ENCODE measurements at places on chromosomes 4 and X.

DNA sequence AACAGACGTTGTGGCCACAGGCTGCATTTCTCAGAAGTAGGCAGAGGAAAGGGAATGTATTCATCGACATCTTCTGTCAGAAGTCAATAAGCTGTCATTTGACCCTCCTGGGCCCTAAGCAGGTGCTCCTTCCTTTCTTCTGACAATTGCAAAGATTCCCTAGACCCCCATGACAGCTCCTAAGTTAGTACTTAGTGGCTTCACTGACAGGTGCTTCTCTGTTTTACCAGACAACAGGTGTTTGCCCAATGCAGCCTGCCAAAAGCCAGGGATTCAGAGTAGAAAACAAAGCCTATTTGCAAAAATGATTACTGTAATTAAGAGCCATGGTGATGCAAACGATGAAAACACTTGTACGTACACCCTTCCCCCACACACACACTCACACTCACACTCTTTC, 7.5 kb upstream of the FGF5 start:
- H3K27ac ChIP-seq: no peak overlapping the region
- DNase-seq: no peak
- no peaks in the 10 kb centered on the region for H3K4me1 ChIP-seq
- no peak overlapping the region for H3K4me3 ChIP-seq
- H3K36me3 ChIP-seq: no peaks in the 10 kb centered on the region

DNA sequence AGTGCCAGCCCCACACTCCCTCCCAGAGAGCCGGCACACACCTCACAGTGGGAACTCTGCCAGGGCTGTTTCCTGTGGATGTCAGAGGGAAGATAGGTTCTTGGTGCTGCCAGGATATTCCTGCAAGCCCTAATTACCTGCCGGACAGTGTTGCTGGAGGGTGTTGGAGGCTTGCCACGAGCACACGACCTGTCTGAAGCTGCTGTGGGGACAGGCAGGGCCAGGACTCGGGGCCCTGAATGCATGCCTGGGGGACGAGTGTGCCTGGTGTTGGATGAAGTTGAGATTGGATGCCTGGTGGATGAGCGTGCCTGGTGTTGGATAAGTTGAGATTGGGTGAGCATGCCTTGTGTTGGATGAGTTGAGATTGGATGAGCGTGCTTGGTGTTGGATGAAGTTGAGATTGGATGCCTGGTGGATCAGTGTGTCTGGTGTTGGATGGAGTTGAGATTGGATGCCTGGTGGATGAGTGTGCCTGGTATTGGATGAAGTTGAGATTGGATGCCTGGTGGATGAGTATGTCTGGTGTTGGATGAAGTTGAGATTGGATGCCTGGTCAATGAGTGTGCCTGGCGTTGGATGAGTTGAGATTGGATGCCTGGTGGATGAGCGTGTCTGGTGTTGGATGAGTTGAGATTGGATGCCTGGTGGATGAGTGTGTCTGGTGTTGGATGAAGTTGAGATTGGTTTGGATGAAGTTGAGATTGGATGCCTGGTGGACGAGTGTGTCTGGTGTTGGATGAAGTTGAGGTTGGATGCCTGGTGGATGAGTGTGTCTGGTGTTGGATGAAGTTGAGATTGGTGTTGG, 23.2 kb upstream of the UVSSA start:
- H3K27me3 ChIP-seq: no peaks in the 10 kb centered on the region
- peaks cover 13% of the 10 kb centered on the region for H3K36me3 ChIP-seq
- no peak overlapping the region for H3K27ac ChIP-seq

GRCh38 chrX:132776486-132777210, 181.8 kb downstream of the HS6ST2 start:
- no peak overlapping the region for H3K4me3 ChIP-seq
- H3K36me3 ChIP-seq: no peaks in the 10 kb centered on the region
- no peak for DNase-seq
- H3K27ac ChIP-seq: no peak overlapping the region
- H3K27me3 ChIP-seq: no peaks in the 10 kb centered on the region
- H3K4me1 ChIP-seq: no peaks in the 10 kb centered on the region

DNA sequence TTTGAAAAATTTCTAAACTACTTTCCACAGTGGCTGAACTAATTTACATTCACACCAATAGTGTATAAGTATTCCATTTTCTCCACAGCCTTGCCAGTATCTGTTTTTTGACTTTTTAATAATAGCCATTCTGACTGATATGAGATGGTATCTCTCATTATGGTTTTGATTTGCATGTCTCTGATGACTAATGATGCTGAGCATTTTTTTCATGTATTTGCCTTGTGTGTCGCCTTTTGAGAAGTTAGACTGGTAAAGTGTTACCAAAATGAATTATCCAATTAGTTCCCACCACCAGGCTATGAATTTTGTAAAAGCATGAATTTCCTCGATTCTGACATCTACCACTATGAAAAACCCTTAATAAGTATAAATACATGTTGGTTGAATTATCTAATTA, 242.2 kb upstream of the GK2 start:
- H3K27ac ChIP-seq: no peak overlapping the region
- no peak overlapping the region for H3K4me3 ChIP-seq
- H3K27me3 ChIP-seq: no peaks in the 10 kb centered on the region

GRCh38 chr4:33998291-33998690, 2246.0 kb downstream of the ARAP2 start:
- no peak overlapping the region for H3K4me3 ChIP-seq
- no peaks in the 10 kb centered on the region for H3K36me3 ChIP-seq
- no peak overlapping the region for H3K27ac ChIP-seq
- H3K27me3 ChIP-seq: no peaks in the 10 kb centered on the region
- no peak for DNase-seq
- no peaks in the 10 kb centered on the region for H3K4me1 ChIP-seq

GRCh38 chr4:6085028-6085690, 66.9 kb upstream of the C4orf50 start:
- DNase-seq: no peak
- no peaks in the 10 kb centered on the region for H3K36me3 ChIP-seq
- H3K4me1 ChIP-seq: no peaks in the 10 kb centered on the region
- H3K27me3 ChIP-seq: no peaks in the 10 kb centered on the region
- H3K27ac ChIP-seq: no peak overlapping the region

GRCh38 chrX:10381193-10381592, 224.4 kb downstream of the CLCN4 start:
- no peak overlapping the region for H3K4me3 ChIP-seq
- no peaks in the 10 kb centered on the region for H3K4me1 ChIP-seq
- H3K27me3 ChIP-seq: no peaks in the 10 kb centered on the region
- no peaks in the 10 kb centered on the region for H3K36me3 ChIP-seq
- no peak for DNase-seq

DNA sequence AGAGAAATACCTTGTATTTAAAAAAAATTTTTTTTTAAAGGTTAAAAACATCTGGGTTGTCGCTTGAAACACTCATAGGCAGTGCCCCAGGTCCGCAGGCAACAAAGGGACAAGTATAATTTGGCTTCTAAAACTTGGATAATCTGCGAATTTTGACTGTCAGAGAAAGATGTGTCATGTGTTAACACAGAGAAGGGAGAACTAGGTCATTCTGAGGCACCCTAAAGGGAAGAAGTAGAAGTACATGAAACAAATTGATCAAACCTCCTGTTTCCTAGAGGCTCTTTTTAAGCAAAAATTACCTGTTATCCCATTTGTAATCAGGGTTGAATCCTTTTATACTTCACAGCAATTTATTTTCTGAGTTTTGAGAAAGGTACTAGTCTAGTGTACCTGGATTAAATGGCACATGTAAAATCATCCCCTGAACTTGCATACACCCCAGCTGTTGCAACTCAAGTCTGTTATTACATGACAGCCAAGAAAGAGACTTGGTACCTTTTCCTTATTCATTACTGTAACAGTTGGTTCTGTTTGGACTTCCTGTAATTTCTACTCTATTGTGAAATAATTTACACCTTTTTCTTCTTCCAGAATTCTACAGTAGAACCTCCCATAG, 1.7 kb downstream of the SRD5A3 start:
- H3K4me3 ChIP-seq: no peak overlapping the region
- H3K27ac ChIP-seq: peak overlapping the region; percentile 90
- no peak for DNase-seq
- no peaks in the 10 kb centered on the region for H3K36me3 ChIP-seq
- H3K27me3 ChIP-seq: no peaks in the 10 kb centered on the region

- no peaks in the 10 kb centered on the region for H3K27me3 ChIP-seq
- DNase-seq: no peak
- H3K36me3 ChIP-seq: peaks cover 9% of the 10 kb centered on the region
Measured at GRCh38 chr4:145153904-145154298, 26.5 kb downstream of the OTUD4 start.

DNA sequence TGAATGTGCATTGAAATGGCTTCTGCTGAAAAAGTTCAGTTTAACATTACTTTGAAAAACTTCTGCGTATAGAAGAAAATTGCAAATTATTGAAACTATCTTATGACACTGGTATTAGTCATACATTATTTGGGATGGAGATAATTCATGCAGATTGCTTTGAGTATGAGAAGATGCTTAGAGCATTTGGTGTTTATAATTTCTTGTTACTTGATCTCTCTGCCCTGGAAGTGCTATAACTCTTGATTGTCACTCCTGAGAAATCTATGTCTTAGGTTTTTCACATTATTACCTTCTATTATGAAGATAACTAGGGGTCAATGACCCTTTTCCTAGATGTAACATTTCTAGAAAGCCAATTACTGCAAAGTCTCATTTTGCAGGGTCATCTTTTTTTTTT, 36.4 kb downstream of the TMEM131L start:
- no peak for DNase-seq
- H3K4me3 ChIP-seq: no peak overlapping the region
- H3K4me1 ChIP-seq: peaks cover 22% of the 10 kb centered on the region

GRCh38 chr4:154960476-154960875, 179.4 kb downstream of the RBM46 start:
- no peaks in the 10 kb centered on the region for H3K4me1 ChIP-seq
- H3K27me3 ChIP-seq: no peaks in the 10 kb centered on the region
- no peak for DNase-seq
- no peak overlapping the region for H3K4me3 ChIP-seq
- no peak overlapping the region for H3K27ac ChIP-seq

DNA sequence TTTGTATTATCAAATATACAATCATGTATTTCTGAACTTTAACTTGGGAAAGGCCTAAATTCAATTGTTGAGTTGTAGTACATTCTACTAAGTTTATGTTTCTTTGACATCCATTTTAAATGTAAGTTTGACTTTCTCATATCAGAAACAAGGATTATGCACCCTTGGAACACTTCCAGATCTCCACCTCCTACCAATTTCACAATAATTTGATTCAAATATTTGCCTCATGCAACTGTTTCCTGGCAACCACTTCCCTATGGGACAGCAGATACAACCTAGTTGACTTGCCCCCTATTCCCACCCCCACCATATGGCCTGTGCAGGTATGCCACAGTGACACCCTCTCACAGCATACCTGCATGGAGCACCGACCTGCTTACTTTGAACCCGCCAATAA, 506.4 kb upstream of the PABPC4L start:
- H3K27ac ChIP-seq: no peak overlapping the region
- H3K36me3 ChIP-seq: no peaks in the 10 kb centered on the region

- no peaks in the 10 kb centered on the region for H3K4me1 ChIP-seq
- DNase-seq: peak; percentile 60
- H3K27me3 ChIP-seq: no peaks in the 10 kb centered on the region
- H3K4me3 ChIP-seq: peak overlapping the region; percentile 94
- H3K27ac ChIP-seq: peak overlapping the region; percentile 99
- no peaks in the 10 kb centered on the region for H3K36me3 ChIP-seq
Measured at GRCh38 chrX:41085878-41086626, 807 bp downstream of the USP9X start.

DNA sequence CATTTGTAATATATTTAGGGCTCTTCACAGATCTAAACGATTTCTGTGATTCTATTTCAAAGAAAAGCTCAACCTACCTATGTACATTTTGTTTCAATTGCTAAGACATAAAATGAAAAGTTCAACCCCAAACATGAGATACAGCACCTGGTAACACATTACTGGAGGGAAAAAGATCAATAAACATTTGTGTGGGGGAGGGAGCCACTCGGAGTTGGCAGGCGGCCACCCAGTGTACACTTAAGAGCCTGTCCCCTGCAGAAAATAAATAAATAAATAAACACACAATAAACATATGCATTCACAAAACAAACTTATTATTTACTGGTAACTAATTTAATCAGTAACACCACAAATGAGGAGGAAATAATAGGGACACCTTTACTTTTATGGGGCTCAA, 19.3 kb downstream of the PRSS48 start:
- no peak overlapping the region for H3K4me3 ChIP-seq
- H3K27ac ChIP-seq: no peak overlapping the region
- DNase-seq: no peak
- peaks cover 7% of the 10 kb centered on the region for H3K4me1 ChIP-seq
- no peaks in the 10 kb centered on the region for H3K36me3 ChIP-seq

DNA sequence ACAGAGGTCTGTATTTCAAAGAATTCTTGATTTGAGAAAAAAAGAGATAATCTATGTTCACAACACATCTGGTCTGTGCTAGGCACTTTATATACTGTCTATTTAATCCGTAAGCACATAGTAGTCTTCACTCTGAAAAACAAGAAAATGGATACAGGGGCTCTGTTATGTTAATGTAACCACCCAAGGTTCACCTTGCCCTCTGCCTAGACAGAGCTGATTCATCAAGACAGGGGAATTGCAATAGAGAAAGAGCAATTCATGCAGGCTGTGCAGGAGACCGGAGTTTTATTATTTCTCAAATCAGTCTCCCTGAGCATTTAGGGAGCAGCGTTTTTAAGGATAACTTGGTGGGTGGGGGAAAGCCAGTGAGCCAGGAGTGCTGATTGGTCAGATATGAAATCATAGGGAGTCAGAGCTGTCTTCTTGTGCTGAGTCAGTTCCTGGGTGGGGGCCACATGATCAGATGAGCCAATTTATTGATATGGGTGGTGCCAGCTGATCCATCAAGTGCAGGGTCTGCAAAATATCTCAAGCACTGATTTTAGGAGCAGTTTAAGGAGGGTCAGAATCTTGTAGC, 92.9 kb upstream of the TNIP3 start:
- H3K27me3 ChIP-seq: no peaks in the 10 kb centered on the region
- no peaks in the 10 kb centered on the region for H3K36me3 ChIP-seq
- no peak overlapping the region for H3K4me3 ChIP-seq
- no peaks in the 10 kb centered on the region for H3K4me1 ChIP-seq
- H3K27ac ChIP-seq: no peak overlapping the region

GRCh38 chrX:68079961-68080360, 353.3 kb downstream of the OPHN1 start:
- H3K4me3 ChIP-seq: no peak overlapping the region
- no peak for DNase-seq
- H3K27ac ChIP-seq: no peak overlapping the region
- H3K36me3 ChIP-seq: no peaks in the 10 kb centered on the region
- H3K4me1 ChIP-seq: no peaks in the 10 kb centered on the region

- no peaks in the 10 kb centered on the region for H3K27me3 ChIP-seq
- no peaks in the 10 kb centered on the region for H3K36me3 ChIP-seq
- H3K27ac ChIP-seq: no peak overlapping the region
- no peak overlapping the region for H3K4me3 ChIP-seq
- no peak for DNase-seq
Measured at GRCh38 chr4:121370729-121371325, 10.0 kb downstream of the QRFPR start.

GRCh38 chrX:132474544-132475248, 14.1 kb downstream of the MBNL3 start:
- no peak overlapping the region for H3K4me3 ChIP-seq
- H3K4me1 ChIP-seq: no peaks in the 10 kb centered on the region
- no peak for DNase-seq
- no peak overlapping the region for H3K27ac ChIP-seq
- peaks cover 3% of the 10 kb centered on the region for H3K27me3 ChIP-seq
- no peaks in the 10 kb centered on the region for H3K36me3 ChIP-seq

GRCh38 chr4:143420227-143420626, 83.6 kb downstream of the GAB1 start:
- no peaks in the 10 kb centered on the region for H3K36me3 ChIP-seq
- H3K4me1 ChIP-seq: no peaks in the 10 kb centered on the region
- no peak overlapping the region for H3K4me3 ChIP-seq
- no peak for DNase-seq

Data from pancreas (tissue), 10 donors.